ENCODE measurements at places on chromosomes 5 and 9. TPM values are rescaled to one million over a fixed set of nuclear protein-coding genes. Genes with fewer than 3 reads are reported as not detected.

Gene DNAJC21
- 43.5 TPM for total RNA-seq

GRCh38 chr5:42718591-42718990 is 38.0 kb upstream of the CCDC152 start:
- DNase-seq, result no peak

- no peak for DNase-seq
Measured at GRCh38 chr9:19946441-19947109, 157.7 kb upstream of the SLC24A2 start.

- DNase-seq, result no peak
Measured at GRCh38 chr5:90554358-90555006, 4.1 kb upstream of the ADGRV1 start.

DNA sequence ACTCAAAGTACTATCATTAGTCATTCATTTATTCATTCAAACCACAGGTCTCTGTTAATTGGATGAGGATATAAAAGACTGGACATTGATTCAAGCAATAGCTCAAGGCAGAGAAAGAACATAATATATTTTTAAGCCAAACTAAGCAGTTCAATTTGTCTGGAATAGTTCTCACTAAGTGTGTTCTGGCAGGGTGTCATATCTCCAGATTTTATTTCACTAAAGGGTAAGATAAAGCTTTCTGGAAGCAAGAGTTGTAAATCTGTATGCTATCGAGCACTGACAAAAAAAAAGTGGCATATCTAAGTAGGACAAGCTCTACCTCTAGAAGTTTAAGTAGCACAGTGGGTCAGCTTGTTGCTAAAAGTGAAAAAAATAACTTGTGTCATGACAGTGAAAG is 375.6 kb downstream of the TUSC1 start:
- no peak for DNase-seq

DNA sequence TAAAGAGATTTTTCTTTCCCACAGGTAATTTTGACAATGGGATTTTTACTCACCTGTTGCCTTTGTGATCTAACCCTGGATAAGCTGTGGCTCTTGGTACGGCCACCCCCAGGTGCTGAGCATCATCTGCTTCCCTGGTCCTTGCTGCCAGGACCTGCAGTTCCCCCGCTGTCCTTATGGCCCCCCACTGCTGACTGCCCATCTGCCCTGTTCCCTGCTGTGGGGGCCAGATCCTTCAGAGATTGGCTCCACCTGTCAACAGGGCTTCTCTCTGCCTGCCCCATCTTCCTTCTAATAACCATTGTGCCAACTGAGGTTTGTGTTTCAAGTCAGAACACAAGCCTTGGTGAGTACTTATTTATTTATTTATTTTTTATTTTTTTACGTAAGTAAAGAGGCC is 183.3 kb downstream of the MAPKAP1 start:
- DNase-seq, result no peak

GRCh38 chr9:6680797-6681146 is 35.2 kb upstream of the GLDC start:
- DNase-seq, result no peak

Gene C5orf52
- total RNA-seq, result not detected

DNA sequence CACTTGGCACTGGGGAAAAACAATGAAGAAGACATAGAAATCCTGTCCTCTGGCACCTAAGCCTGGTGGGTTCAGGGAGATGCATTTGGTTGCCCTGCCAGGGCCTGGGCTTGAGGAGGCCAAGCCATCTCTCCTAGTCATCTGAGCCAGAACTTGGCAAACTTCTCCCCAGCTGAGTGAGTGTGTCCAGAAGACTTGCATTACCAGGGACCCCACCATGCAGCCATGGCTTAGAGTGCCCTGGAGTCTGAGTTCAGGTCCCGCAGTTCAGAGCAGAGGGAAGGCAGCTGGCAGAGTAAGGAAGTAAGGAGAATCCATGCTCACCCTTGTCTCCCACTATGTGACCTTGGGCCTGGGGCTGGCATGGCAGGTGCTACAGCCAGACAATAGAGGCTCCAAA is 37.4 kb upstream of the FCN1 start:
- no peak for DNase-seq

Gene FCHSD1
- total RNA-seq, result 51.5 TPM

Gene ALAD
- 44.2 TPM for total RNA-seq

Gene ANKDD1B
- 1.5 TPM for total RNA-seq

- DNase-seq, result no peak
Measured at GRCh38 chr5:14252793-14253192, 109.7 kb downstream of the TRIO start.

DNA sequence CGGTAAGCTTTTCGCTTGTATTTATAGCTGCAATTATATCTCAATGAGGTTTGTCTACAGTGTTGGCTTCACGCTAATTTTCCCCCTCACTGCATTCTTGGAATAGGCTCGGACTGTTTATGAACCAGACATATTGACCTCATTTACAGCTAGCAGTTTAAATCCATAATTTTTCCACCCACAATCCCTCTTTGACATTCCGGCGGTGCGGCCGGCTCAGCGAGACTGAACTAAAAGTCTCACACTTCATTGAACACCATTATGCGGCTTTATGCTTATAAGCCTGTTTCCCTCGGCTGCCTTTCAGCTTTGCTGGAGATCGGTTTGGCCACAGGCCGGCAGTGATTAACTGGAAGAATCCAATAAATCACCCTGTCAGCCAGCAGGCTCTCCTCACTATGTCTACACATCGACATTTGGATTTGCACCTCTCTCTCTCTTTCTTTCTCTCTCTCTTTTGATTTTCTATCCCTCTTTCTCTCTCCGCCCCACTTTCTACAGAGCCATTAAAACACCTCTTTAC is 315.0 kb upstream of the TLE4 start:
- DNase-seq, result no peak

DNA sequence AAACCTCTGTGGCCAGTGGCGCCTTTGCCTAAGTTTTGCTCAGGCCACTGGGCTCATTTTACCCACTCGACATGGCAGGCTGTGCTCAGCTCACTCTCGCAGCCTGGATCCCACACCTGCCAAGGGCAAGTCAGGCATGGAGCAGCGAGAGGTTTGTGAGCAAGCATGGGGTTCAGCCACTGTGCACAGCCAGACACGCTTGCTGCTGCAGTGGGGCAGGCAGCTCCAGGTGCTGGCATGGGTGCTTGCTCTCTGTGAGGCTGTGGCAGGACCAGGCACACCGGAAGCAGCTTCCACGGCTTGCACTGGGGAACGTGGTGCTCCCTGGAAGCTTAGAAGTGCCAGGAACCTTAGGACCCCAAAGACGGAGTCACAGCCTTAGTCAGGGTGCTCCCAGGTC is 470.1 kb downstream of the CDH9 start:
- no peak for DNase-seq

DNA sequence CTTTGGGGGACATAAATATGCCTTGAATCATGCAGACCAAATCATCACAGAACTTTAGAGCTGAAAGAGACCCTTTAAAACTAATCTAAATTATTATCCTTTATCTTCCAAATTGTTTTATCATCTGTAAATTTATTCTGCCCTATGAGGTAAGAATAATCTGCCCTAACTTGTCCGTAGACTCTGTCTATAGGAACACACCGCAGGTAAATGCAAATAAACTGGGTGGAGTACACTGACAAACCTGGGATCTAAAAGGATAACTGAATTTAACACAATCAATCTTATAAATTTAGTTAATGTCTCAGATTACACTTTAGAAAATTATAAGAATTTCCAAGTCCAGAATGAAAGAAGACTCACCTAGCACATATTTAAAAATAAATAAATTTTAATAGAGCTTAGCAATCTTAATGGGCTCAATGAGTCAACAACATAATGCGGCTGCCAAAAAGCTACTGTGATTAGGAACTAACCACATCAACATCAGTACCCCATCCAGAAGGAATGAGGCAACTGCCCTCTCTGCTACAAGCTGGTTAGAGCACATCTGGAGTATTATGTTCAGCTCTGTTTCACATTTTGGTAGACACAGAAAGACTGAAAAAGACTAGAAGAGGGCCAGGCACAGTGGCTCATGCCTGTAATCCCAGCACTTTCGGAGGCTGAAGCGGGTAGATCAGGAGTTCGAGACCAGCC is 5.6 kb downstream of the MEGF9 start:
- DNase-seq, result no peak

- no peak for DNase-seq
Measured at GRCh38 chr5:80348171-80348570, 28.4 kb downstream of the SPZ1 start.

- DNase-seq, result no peak
Measured at GRCh38 chr9:131707733-131708157, 32.1 kb downstream of the RAPGEF1 start.

Gene CRB2
- 35.1 TPM for total RNA-seq

- no peak for DNase-seq
Measured at GRCh38 chr9:33374190-33374589, 28.2 kb downstream of the AQP7 start.

DNA sequence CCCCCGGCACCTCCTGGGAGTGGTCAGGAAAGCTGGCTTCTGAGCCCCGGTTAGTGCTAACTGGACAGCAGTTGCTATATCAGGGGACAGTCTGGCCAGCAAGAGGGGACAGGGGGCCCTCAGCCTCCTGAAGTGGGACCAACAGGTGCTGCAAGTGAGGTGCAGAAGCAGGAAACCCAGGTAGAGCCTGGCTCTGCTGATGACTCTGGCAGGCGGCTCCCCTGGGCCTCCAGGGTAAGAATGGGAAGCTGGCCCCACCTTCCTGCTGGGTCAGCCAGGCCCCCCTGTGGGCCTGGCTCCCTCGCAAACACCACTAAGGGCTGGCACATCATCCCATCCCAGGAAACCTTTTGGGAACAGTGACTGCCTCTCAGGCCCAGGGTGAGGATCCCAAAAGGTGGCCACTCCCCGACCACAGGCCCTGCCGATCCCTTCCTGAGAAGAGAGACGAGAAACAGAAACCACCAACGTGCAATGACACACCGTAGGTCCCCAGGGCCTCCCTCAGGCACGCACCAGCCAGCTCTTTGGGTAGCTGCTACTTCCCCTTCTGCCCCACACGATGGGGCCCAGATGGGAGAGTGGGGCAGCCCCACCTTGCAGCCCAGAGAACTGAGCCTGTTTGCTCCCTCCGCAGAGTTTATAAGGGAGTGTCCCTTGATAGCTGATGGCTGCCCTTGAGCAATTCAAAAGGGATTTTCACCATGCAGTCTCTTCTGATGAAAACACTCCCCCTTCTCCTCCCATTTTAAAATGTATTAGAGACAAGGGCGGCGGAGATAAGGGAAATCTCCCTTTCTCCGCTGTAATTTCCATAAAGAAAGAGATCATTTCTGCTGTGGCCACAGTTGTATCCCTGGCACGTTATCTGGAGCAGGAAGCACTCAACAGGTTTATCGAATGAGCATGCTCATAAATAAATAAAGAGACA is 76.8 kb downstream of the STK10 start:
- DNase-seq, result no peak

Gene WWC1
- total RNA-seq, result 29.9 TPM

DNA sequence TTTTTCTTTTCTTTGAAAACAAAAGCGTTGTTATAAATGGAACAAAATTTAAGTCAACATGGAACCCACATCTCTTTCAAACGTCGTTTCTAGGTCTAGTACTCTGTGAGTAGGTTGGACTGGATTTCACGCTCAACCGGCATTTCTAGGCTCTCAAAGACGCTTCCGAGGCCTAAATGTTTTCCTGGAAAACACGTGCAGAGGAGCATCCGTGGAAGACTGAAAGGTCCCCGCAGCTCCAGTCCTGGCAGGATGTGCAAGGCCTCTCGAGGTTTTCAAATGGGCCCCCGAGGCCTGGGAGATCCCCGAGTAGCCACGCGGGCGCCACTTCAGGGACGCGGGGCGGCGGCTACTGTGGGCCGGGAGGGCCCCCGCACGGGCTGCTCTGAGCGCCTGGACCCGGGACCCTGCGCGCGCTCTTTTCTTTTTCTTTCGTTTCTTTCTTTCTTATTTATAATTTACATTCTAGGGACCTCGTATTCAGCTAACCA is 4.2 kb upstream of the IRX2 start:
- no peak for DNase-seq

DNA sequence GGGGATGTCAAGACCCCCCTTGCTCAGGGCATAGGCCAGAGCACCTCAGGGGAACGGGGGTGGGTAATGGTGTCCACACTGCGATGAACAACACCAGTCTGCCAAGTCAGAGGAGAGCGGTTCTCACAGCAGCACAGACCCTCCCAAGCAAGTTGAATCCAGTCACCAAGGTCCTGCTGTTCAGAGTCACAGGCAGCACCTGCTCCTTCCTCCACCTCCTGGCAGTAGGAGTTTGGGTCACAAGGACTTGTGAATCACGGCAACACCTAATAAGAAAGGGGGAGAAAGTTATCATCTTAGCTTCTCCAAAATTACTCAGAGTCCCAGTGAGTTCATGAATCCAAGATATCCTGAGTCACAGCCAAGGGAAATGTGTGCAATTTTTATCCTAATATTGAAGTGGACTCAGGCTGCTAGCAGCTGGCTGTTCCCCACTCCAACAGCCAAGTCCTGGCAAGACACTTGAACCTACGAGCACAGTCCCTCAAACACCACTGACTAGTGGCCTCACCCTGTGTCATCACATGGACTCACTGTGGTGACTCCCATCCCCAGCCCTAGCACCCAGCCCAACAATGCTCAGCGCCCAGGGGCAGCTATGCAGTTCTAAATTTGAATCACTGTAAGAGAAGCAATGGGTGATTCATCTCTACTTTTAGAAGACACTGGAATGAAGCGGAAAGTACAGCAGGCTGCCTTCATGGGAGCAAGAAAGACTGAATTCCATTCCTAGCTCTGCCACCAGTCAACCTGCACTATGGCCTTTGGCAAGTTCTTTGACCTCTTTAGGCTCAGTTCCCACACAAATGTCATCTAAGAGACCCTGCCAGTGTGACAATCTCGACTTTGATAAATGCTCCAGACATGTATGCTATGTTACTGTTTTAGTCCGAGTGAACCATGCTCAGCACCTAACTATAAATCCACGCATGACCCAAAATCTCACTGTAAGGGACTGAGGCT is 113.7 kb downstream of the KLHL3 start:
- DNase-seq, result no peak

- DNase-seq, result no peak
Measured at GRCh38 chr5:173455599-173455957, 127.4 kb upstream of the STC2 start.

DNA sequence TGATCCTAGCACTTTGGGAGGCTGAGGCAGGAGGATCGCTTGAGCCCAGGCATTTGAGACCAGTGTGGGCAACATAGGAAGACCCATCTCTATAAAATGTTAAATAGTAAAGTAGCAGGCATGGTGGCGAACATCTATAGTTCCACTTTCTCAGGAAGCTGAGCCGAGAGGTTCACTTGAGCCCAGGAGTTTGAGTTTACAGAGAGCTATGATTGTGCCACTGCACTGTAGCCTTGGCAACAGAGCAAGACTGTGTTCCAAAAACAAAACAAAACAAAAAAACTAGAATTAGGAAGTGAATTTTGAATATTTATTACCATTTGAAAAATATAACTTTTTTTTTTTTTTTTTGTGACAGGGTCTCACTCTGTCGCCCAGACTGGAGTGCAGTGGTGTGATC is 26.8 kb upstream of the PAX5 start:
- no peak for DNase-seq

Gene GPR150
- total RNA-seq, result not detected

GRCh38 chr5:109788596-109788995 is 98.9 kb downstream of the MAN2A1 start:
- DNase-seq, result no peak

Measured in mesothelial cell of epicardium (in vitro differentiated cells).